Mesothelial cell of epicardium (in vitro differentiated cells): ENCODE measurements at places on chromosomes 13 and 19. TPM values are rescaled to one million over a fixed set of nuclear protein-coding genes. Genes with fewer than 3 reads are reported as not detected.

Gene NCCRP1
- total RNA-seq: 11.7 to 14.8 TPM (median 12.2 TPM) in 3 replicates

Gene ZNF578
- 0.34 to 0.69 TPM (median 0.56 TPM) in 3 replicates for total RNA-seq

Gene TEX101
- total RNA-seq: not detected in 3 replicates

Gene PRRG2
- 0.87 to 1.4 TPM (median 1.1 TPM) in 3 replicates for total RNA-seq

Gene COG3
- 30.4 to 38.3 TPM (median 34.0 TPM) in 3 replicates for total RNA-seq

- DNase-seq: no peak
Observed at GRCh38 chr19:4889034-4889815, 13.5 kb downstream of the ARRDC5 start.

- DNase-seq: no peak
Observed at GRCh38 chr13:81872581-81872980, 1531.7 kb upstream of the SPRY2 start.

DNA sequence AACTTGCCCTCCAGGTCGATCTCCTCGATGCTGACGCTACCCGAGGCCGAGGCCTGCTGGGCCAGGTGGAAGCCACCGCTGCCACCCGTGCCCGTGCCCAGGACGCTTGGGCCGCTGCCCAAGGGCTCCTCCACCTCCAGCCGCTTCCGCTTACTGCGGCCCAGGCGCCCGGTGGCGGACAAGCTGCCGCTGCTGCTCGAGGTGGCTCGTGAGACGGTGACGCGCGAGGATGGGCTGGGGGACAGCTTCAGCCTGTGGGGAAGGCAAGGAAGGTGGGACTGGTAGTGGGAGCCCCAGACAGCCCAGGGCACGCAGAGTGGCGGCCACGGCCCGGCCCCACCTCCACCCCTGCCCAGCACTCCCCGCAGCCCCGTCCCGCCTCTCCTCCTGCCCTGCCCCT lies 6.5 kb upstream of the TIMM13 start:
- no peak for DNase-seq

GRCh38 chr13:114056205-114057013 lies 76.0 kb downstream of the RASA3 start:
- DNase-seq: no peak

- no peak for DNase-seq
Observed at GRCh38 chr19:38647966-38648768, 718 bp downstream of the ACTN4 start.
